Stimulated activated CD4-positive, alpha-beta T cell treated with anti-CD3 and anti-CD28 coated beads, Interleukin-15, amount 100 ng/mL, for 1 hour (primary cell): ENCODE measurements at places on chromosomes 13 and 19.

DNA sequence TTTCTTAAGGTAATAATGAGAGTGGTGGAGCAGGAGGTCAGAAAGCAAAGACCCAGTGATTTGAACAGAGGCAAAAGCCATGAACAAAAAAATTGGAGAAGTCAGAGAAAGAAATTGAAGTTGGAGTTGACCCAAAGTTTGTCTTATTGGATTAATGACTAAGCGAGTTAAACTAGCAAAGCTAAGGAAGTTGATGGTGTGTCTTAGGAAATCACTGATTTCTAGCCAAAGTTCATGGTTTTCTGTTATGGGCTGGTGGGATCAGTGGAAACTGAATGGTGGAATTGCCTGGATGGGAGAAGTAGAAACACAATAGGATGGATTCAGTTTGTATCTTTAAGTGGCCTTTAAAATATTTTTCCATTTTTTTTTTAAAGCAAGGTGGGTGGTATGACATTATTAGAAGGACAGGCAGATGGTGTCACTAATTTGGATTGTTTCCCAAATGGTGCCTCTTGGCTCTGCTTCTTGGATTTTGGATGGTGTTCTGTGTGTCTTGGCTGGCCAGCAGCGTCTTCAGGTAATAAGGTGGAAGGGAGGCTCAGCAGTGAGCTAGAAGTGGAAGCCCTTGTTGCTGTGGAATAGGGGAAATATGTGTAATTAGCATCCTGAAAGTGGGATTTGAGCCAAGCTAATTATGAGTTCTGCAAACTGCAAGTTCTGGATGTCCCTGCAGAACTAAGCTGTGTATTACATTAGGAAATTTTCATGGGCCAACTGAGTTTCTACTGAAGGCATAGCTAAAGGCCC is 302.9 kb downstream of the LMO7 start:
- DNase-seq: no peak

DNA sequence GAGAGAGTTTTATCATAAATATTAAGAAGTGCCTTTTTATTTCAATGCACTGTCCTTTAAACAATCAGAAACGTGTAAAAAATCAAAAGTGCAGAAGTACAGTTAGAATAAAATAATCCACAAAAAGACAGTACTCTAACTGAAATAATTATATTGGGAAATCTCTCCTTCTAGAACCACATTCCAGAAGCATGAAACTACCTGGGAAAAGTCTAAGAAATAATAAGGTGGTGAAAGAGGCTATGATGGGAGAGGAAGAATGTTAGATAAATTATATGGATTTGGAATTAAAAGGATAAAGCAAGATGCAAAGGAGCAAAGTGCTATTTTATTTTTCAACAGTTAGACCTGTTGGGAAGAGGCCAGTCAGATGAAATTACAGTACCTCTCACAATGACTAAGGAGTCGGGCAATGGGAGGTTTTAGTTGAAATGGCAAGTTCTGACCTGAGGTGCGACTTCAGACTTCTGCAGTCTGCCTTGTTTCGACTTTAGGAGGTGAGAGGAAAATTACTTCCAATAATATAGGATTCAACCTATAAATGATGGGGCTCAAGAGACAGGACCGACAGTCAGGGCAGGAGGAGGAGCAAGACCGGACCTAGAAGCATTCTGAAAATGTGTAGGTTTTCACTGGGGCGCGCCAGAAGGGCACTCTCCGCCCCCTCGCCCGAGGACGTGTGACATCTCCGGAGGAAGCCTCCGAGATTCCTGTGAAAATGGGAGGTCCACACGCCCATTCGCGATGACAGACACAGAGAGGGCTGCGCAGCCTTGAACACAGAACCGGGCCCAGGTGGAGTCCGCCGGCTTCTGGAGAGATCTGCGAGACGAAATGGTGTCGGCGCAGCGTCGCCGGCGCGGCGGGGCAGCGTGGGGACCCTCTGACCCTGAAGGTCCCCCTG is 717 bp downstream of the SPRYD7 start:
- DNase-seq: no peak

GRCh38 chr19:46755077-46755852 is 9.0 kb upstream of the STRN4 start:
- no peak for DNase-seq

GRCh38 chr13:111275995-111276618 is 44.3 kb upstream of the TEX29 start:
- DNase-seq: no peak

- DNase-seq: no peak
These were observed 28.2 kb downstream of the ATP8B3 start for GRCh38 chr19:1783874-1784273.

GRCh38 chr19:54387991-54388801 is 23.5 kb upstream of the LAIR1 start:
- peak; percentile 18 for DNase-seq

- DNase-seq: no peak
These were observed 2.5 kb upstream of the CILP2 start for GRCh38 chr19:19535311-19536191.

- no peak for DNase-seq
These were observed 148.3 kb downstream of the MYO16 start for GRCh38 chr13:108777421-108778420.

DNA sequence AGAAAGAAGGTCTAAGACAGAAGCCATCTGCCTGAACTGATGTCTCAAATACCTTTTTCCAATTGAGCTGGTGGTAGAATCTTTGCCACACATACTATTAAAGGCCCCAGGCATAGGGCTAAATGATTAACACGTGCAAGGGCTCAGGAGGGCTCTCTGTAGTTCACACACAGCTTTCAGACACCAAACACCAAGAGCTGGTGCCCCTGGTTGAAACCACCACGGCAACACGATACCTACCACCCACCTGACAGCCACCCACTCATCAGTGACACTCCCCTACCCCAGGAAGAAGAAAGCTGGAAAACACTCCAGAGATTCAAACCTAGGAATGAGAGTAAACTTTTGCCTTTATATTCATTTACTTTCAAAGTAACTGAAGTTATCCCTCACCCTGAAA is 26.8 kb downstream of the IRS2 start:
- no peak for DNase-seq

- no peak for DNase-seq
These were observed 149.5 kb downstream of the DCT start for GRCh38 chr13:94329754-94330551.
